ENCODE measurements at places on chromosomes 6 and 20.
A peak's percentile ranks its signal among the peaks of the same experiment; 100 is the strongest.

DNA sequence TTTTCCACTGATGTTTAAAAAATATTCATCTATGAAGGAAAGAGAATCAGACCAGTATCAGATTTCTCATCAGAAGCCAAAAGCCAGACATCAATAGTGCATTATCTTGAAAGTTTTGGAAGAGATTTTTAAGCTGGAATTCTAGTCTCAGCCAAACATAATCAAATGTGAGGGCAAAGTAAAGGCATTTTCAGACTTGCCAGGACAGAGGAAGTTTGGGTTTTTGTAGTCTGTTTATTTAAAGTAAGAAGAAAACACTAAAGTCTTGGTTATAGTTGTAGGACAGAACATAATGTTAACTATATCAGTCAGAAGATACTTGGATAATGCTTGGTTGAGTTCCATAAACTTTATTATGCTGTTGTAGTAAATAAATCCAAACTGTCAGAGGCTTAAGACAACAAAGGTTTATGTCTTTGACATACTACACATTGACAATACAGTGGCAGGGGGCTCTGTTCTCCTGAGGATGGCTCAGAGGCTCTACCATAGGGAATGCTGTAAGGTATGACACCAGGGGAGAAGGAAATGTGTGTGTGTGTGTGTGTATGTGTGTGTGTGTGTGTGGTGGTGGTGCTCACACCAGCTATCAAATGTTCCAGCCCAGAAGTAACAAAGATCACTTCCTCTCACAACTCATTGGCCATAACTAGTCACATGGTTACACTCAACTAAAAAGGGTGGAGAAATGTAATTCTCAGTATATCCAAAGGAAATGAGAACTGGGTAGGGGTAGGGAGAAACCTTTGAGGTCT, 26.7 kb upstream of the YWHAB start:
- H3K4me1 ChIP-seq = peaks cover 6% of the 10 kb centered on the region
- H3K4me3 ChIP-seq = no peak overlapping the region
- H3K27me3 ChIP-seq = no peaks in the 10 kb centered on the region
- DNase-seq = peak; percentile 11

GRCh38 chr6:48325701-48326100, 214.7 kb upstream of the PTCHD4 start:
- no peak overlapping the region for H3K4me3 ChIP-seq
- peak; percentile 57 for DNase-seq
- no peaks in the 10 kb centered on the region for H3K36me3 ChIP-seq
- H3K27me3 ChIP-seq = no peaks in the 10 kb centered on the region

- peaks cover 4% of the 10 kb centered on the region for H3K4me1 ChIP-seq
- H3K27ac ChIP-seq = no peak overlapping the region
- no peaks in the 10 kb centered on the region for H3K36me3 ChIP-seq
- H3K27me3 ChIP-seq = no peaks in the 10 kb centered on the region
- no peak overlapping the region for H3K4me3 ChIP-seq
Measured at GRCh38 chr20:34607066-34607465, 48.5 kb downstream of the MAP1LC3A start.

GRCh38 chr20:11067359-11067758, 393.6 kb upstream of the JAG1 start:
- no peak overlapping the region for H3K27ac ChIP-seq
- H3K27me3 ChIP-seq = no peaks in the 10 kb centered on the region
- no peak overlapping the region for H3K4me3 ChIP-seq
- DNase-seq = no peak
- H3K36me3 ChIP-seq = no peaks in the 10 kb centered on the region

GRCh38 chr6:49923826-49924225, 40.1 kb downstream of the DEFB114 start:
- no peak overlapping the region for H3K4me3 ChIP-seq
- DNase-seq = no peak
- no peaks in the 10 kb centered on the region for H3K27me3 ChIP-seq
- no peaks in the 10 kb centered on the region for H3K36me3 ChIP-seq
- H3K27ac ChIP-seq = no peak overlapping the region
- H3K4me1 ChIP-seq = no peaks in the 10 kb centered on the region

DNA sequence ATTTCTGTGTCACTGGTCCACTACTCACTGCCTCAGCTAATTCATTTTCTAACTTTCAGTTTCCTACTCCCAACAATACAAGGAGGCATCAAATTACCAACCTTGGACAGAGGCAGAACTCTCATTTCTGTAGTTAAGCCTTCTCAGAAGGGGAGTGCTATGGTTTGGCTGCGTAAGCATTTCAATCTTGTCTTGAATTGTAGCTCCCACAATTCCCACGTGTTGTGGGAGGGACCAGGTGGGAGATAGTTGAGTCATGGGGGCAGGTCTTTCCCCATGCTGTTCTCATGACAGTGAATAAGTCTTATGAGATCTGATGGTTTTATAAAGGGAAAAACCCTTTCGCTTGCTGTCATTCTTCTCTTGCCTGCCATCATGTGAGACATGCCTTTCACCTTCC, 22.9 kb downstream of the HLA-DRA start:
- no peak for DNase-seq
- H3K27ac ChIP-seq = no peak overlapping the region
- H3K36me3 ChIP-seq = no peaks in the 10 kb centered on the region
- H3K27me3 ChIP-seq = no peaks in the 10 kb centered on the region
- H3K4me3 ChIP-seq = no peak overlapping the region
- H3K4me1 ChIP-seq = no peaks in the 10 kb centered on the region

GRCh38 chr6:18503593-18504231, 116.6 kb downstream of the RNF144B start:
- H3K27me3 ChIP-seq = no peaks in the 10 kb centered on the region
- no peaks in the 10 kb centered on the region for H3K36me3 ChIP-seq
- peaks cover 6% of the 10 kb centered on the region for H3K4me1 ChIP-seq
- DNase-seq = peak; percentile 76

DNA sequence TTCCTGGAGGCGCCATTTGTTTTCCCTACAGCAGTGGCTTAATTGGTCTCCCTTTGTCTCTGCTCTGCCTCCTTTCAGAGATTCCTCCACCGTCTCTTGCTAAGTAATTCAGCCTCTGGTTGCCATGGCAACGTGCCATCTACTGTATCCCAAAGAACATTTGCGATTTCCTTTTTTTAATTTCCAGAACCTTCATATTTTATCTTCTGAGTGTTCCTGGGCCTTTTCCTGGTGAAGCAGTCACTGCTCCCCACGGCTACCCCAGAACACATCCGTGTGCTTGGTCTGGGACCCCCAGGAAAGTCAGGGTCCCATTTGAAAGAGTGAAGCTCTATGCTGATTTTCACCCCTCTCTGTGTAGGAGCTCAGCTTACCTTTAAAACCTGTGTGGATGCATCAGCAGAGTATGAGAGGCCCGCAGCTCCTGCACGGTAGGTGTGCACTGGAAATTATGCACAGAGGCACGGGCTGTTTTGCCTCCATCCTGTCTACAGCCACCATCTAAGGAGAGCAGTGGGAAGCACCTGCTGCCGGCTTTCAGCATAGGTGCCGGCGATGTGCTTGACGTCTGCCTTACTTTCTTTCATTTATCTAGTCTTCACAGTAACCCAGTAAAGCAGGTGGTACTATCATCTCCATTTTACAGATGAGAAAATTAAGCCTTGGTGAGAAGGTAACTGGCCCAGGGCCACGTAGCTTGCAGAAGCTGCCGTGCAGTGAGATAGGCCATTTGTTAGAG, 122.8 kb downstream of the SYCP2 start:
- H3K36me3 ChIP-seq = no peaks in the 10 kb centered on the region
- DNase-seq = no peak
- H3K27ac ChIP-seq = no peak overlapping the region
- H3K27me3 ChIP-seq = no peaks in the 10 kb centered on the region
- no peaks in the 10 kb centered on the region for H3K4me1 ChIP-seq
